Fibroblast of lung (primary cell): ENCODE measurements at places on chromosomes 12 and 14.
A peak's percentile ranks its signal among the peaks of the same experiment; 100 is the strongest.

- DNase-seq, result no peak
These were observed 1.2 kb downstream of the SCNN1A start for GRCh38 chr12:6374028-6374785.

DNA sequence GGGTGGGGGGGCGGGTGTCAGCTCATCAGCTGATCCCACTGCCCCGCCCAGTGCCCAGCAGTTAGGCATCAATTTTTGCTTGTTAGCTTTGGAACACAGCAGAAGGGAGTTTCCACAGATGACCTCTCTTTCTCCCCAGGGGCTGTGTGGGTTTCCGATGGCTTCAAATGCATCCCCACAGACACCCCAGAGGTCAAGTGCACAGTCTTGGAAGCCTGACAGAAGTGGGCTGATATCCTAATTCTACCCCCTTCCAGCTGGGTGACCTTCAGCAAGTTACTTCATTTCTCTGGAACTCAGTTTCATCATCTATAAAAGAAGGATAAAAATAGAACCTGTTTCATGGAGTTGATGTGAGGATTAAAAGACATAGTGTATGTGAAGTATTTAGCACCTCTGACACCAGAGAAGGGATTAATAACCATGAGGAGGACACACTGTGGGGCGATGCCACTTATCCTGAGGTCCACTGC lies 22.0 kb downstream of the TTC9 start:
- peak; percentile 44 for DNase-seq

DNA sequence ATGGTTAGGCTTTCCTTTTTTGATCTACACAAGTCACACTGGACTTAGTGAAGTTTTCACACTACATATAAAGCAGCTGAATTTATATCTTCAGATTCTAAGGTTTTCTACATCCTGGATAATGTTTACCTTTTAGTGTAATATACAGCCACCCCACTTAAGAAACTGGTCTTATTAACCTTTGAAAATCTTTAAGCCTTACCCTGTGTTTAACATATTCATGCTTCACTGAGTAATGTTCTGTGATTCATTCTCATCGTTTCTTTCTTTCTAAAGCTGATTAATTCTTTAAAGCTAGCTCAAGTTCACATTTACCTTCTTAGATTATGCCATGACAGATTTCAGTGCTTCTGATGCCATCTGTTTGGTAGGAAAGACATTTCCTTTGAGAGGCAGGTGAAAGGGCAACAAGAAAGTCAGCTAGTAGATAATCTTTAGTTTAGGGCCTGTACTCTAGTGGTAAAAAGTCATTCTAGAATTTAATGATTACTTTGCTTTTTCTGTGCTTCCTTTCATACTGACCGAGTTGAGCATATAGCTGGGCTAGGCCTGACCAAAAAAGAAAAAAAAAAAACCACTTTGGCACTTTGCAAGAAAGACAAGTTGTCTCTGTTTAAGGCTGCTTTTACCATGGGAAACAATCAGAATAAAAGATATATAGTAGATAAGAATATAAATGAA lies 690.9 kb upstream of the FBXO33 start:
- peak; percentile 65 for DNase-seq

DNA sequence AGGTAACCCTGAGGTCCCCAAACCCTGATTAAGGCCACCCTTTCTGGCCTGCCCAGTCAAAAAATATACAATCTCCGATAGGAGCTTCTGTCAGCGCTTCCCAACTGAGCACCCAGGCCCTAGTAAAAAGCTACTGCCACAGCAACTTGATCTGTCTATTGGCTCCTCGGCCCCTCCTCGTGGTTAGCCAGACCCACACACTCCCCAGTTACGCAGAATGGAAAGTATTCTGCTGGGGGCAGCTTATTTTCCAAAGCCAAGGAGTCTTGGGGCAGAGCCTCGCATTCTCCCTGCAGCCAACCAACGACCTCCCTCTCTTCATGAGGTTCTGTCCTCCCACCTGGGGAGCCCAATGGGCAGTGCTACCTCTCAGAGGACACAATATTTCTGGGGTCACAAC lies 32.1 kb downstream of the FMNL3 start:
- no peak for DNase-seq

GRCh38 chr14:68333262-68333661 lies 459.6 kb downstream of the ZFP36L1 start:
- DNase-seq, result no peak

DNA sequence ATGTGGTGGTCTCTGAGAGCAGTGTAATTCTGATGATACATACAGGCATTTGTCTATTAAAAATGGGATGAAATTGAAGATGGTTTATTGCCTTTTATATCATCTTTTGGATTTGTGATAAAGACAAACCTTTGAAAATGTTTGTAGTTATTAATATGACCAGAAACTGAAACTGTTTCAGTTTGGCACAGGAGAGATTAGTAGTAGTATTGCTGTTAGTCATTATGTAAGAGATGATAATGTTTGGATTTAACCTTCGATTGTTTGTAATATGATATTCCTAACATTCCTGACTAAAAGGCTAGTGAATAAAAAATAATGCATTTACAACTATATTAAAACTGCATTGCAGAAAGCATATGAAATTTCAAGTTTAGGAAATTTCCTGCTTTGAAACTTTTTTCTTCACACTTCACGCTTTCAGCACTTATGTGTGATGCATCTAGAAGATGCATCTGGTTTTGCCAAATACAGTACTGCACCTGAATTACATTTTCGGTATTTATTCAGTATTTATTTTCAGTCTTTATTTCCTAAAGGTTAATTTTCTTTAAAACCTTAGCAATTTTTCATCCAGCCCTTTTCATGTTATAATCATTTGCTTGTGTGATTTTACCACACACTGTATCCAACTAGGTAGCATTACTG lies 25.5 kb downstream of the ADIPOR2 start:
- peak; percentile 11 for DNase-seq

DNA sequence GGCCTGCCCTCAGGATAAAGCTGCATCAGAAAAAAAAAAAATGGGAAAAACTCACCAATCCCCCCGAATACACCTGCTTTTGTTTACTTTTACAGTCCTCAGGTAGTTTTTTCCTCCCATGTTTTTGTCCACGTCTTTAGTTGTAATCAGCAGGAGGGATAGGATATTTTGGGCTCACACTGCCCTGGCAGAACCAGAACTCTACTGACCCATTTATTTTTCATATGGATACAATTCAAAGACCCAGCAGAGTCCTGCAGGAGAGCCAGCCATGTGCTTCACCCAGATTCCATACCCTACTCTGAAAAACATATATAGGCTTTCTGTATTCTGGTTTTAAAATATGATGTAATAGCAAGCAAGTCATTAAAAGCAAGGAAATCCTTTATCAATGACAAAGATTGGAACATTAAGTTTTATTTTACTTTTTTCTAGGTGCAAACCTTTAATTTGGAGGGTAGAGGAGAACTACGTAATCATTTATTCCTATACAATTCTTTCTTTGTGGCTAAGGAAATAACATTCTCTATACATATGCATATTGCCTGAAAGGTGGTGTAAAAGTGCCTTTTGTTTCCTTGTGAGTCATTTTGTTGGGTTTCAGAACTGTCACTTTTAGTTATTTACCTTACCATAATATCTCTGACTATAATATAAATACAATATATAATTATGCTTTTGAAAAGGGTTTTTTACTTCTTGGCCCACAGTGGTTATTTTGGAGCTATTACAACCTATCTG lies 19.1 kb downstream of the DACT1 start:
- no peak for DNase-seq

GRCh38 chr14:92513204-92513965 lies at the start of gene RIN3:
TSS of gene RIN3 (plus strand) at chr14:92513781. CDS start at chr14:92513933, 152 bp downstream.
- DNase-seq, result peak; percentile 68

GRCh38 chr14:73223049-73223448 lies 14.3 kb upstream of the PAPLN start:
- no peak for DNase-seq

DNA sequence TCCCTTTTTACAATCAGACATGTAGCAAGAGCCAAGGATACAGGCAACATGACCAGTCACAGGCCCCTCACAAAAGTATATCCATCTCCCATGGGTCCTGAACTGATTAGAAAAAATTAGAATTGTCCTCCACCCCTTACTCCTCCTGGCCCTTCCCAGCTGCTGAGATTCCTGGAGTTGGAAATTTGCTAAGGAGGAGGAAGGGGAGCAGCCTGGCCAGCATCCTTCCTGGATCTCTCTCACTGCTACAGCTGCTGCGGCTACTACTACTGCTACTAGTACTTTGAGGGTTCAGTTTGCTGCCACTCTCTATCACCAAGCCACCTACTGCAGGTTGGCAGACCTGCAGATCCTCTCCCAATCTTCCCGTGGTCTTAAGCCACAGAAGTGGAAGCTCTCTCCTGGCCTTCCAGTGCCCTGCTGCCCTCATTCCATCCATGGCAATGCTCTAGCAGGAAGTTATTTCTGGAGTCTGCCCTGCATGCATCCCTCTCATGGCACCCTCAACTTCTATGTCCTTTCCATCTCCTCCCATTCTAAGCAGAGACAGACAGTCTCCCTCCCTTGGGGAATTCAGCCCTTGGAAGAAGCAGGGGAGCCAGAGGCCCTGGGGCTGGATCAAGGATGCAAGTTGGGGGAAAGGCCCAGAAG lies 1.0 kb downstream of the ITGA7 start:
- no peak for DNase-seq

DNA sequence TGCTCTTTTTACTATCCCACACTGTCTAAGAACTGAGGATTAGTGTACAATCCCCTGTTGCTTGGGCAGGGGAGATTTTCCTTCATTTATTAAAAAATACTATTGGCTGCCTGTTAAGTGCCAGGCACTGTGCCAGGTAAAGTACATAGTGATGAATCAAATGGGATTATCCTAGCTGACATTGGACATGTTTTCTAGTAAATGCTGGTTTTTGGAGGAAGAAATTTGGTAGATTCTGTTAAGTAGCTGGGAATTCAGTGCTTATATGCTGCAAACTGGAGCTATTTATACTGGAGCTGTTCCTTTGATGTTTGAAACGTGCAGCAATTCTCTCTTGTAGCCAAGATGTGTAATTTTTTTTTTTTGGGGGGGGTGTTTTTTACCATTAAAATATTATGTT lies 299.6 kb downstream of the EMP1 start:
- no peak for DNase-seq

GRCh38 chr14:68394118-68394763 lies 398.6 kb downstream of the ZFP36L1 start:
- DNase-seq, result peak; percentile 64

DNA sequence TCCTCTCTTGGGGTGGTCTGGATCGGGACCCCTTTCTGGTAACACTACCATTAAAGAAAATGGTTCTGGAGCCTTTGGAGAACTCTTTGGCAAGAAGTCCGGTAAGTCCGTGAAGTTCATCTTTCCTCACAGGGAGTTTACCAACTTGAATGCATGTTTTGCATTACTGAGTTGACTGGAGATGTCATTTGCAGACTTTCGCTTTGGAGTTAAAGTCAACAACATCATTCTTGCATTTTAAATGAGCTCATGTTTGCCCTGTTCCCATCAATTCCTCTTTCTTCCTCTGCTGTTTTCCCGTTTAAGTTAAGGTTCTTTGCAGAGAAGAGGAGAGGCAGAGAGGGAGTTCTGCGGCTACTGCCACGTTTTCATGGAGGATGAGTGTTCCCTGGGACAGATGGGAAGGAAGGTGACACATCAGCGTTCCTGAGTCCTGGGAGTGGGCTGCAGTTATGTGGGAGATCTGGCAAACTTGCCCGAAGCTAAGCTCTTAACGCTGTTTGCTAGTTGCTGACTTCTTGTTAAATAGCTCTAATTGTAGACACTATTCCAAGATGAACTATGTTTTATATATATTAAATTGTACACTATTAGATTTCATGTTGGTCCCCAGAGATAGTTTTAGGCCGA lies 18.8 kb upstream of the PRICKLE1 start:
- no peak for DNase-seq

DNA sequence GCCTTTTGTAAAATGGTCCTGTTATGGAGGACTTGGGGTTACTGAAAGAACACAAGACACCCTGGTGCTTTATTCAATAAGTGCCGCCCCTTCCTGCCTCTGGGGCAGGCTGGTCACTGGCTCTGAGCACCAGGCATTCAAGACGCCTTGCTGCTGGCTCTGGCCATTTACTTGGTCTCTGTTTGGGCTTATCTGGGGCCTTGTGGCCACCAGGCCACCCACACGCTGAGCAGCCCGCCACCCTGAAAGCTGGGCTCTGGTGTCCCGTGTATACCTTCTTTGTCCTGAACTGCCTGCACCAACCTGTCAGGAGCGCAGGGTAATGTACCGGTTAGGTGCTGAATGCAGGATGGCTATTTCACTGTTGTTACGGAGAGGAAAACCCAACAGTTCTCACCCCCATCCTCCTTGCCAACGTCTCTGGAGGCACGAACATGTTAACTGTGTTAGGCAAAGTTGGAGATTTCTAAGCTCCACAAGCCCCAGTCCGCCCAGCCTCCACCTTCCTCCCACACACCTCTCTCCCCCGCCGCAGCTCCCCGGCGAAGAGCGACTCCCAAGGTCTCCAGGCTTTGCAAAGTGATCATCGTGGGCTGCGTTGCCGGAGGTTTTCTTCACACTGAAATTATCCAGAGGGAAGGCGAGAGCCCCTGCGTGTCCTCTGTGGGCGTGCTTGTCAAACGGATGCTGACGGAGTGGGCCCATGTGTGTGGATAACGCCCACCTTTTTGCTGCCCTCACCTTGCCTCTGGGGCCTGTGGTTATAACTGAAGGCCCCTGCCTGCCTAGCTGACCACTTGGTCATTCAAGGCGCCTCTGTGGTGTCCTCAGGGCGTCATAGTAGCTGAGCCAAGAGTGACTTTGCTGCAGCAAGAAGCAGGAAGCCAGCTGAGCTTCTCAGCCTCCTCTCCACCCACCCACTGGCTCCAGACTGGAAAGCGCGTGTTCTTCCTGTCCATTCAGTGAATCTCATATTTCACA lies 18.8 kb upstream of the BEGAIN start:
- no peak for DNase-seq

GRCh38 chr14:102180248-102180998 lies 40.7 kb downstream of the WDR20 start:
- DNase-seq, result no peak

- no peak for DNase-seq
These were observed 152.7 kb downstream of the GXYLT1 start for GRCh38 chr12:41992022-41992421.

GRCh38 chr12:44441155-44441554 lies 435.0 kb downstream of the NELL2 start:
- DNase-seq, result no peak

GRCh38 chr12:107978201-107978600 lies 150.9 kb upstream of the WSCD2 start:
- DNase-seq, result no peak

GRCh38 chr12:65871865-65872645 lies 47.8 kb downstream of the HMGA2 start:
- DNase-seq, result no peak

DNA sequence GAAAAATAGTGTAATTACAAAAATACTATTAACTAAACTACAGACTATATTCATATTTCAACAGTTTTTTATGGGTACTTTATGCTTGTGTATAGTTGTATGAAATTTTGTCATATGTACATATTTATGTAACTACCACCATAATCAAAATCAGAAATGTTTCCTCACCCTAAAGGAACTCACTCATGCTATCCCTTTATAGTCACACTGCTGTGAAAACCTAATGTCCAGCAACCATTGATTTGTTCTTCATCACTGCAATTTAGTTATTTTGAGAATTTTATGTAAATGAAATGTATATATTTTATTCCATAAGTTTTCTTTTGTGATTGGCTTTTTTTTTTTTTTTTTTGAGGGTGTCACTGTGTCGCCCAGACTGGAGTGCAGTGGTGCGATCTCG lies 278.9 kb upstream of the SLC16A7 start:
- no peak for DNase-seq
